ENCODE measurements at places on chromosomes 5 and 9.

DNA sequence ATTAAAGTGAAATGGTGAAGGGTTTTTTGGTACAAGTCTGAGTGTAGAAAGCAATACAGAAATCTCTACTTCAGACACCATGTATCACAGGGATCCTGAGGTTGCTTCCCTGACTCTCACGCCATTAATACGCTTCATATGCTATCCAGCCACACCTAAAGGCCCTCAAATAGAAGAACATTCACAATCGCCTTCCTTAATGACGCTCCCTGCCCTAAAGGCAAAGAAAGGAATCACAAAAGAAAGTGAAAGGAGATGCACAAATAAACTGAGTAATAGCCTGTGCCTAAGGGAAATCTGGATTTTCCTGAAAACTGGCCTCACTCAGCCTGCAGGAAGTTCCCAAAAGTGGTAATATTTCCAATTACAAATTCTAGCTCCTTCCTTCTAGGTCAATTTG, 1002.7 kb upstream of the DMAC1 start:
- DNase-seq, result no peak

DNA sequence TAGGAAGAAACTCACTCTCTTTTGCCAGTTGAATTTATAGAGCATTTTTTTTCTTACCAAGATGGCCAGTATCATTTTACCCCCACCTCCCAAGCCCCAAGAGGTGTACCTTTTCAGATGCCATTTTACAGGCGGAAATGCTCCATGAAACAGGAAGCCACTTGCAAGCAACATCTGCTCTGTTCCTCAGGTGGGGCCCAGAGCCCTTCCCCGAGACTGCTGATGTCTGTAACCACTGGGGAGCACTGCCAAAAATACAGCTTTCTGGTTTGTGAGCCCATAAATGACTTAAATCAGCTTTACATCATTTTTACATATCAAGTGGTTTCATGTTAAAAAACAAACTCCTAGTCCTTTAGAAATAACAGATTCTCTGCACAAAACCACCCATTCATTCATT, 42.9 kb upstream of the GARNL3 start:
- no peak for DNase-seq

DNA sequence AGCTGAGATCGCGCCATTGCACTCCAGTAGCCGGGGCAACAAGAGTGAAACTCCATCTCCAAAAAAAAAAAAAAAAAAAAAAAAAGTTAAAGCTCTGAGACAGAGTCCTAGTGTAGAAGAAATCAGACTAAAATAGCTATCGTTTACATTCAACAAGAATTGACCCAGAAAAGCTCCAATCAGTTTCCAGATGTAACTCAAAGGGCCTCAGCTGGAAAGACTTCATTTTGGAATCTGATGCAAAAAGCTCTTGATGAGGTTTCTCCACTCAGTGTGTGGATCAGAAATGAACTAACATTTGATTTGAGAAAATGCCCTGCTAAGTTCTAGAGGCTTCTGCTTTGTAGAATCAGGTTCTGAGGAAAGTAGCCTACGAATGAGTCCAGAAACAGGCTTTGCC, 7.2 kb upstream of the C1QTNF2 start:
- no peak for DNase-seq

GRCh38 chr5:5246736-5247135, 106.6 kb downstream of the ADAMTS16 start:
- DNase-seq, result no peak

DNA sequence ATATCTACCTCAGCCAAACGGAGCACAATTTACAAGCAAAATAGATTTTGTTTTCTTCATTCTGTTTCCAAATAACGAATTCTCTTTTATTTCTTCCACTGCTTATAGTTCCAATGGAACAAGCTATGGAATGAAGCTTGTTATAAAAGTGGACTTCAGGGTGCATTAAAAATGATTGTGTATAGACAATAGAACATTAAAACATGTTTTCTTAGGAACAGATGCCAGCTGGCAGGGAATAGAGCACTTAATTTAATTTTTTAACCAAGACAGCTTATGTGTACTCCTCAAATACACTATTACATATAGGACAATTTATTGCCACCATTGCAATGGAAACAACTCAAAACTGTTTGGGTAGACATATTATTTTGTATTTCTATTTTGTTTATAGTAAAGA, 860.1 kb upstream of the TYRP1 start:
- no peak for DNase-seq

DNA sequence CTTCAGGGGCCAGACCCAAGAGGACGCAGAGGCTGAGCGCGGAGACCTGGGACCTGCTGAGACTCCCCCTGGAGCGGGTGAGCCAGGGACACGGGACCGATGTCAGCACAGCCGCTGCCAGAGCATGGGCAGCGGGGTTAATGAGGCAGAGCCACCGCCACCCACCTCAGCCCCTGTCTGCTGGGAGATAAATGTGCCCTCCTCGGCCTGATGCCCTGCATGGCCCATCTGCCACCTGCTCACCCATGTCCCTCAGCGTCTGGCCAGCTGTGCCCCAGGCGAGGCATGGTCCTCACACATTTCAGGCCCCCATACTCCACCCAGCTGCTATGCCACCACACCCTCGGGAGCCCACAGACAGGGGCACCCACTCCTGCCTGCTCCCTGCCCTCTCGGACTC, 14.9 kb downstream of the DNLZ start:
- no peak for DNase-seq

- no peak for DNase-seq
Measured at GRCh38 chr5:93221-93980, 1.4 kb downstream of the PLEKHG4B start.

DNA sequence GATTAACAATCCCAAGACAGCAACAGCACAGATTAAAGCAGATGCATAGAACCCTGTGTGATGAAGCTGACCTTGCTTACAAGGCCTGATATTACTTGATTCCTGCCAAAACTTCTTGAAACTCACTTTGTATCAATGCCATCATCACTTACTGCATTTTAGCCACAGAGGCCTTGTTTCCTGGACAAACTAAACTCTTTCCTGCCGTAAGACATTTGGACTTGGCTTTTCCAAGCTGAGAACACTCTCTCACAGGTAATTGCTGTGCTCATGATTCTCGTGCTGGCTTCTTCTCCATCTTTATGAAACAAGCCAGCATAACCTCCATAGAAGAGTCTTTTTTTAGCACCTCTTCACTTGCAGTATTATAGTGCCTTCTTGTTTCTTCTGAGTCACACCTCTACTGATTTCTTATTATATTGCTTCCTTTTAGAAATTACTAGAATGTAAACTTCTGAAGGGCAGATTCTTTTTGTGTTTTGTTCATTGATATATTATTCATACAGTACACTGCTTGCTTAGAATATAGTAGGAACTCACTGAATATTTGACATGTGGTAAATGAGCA, 456.5 kb upstream of the ZNF608 start:
- DNase-seq, result no peak

GRCh38 chr9:16321461-16322119, 548.9 kb downstream of the BNC2 start:
- DNase-seq, result peak; percentile 0

- DNase-seq, result no peak
Measured at GRCh38 chr9:115553060-115553773, 435.3 kb upstream of the TNC start.

GRCh38 chr5:135999406-136000139, 29.2 kb upstream of the TGFBI start:
- DNase-seq, result no peak

- DNase-seq, result no peak
Measured at GRCh38 chr5:59496524-59497134, 396.9 kb downstream of the PDE4D start.

DNA sequence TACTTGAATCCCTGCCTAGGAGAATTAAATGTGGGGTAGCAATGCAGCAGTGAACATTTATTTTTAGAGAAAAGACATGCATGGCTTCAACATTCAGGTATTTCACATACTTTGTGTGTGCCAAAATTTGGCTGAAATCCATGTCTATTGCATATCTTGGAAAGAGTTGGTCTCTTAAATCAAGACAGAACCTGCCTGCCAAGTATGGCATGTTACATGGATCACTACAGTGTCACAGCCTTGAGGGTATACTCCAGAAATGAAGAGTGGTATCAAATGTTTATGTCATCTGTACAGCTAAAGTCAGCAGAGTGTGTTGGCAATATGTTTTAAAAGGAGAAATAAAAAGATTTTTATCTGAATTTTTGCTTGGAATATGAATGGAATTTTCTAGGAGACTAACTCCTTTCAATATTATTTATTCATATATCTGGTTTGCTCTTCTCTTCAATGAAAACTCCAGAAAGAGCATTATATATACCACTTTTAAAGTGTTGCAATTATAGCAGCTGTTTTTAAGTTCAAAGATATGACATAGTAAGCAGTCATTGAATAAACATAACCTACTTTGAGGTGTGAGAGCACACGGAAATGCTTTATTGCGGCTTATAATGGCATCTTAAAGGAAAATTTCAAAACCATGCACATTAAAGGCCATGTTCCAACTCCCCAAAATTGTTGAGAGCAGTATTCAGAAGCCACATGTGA, 95.4 kb upstream of the MINAR2 start:
- DNase-seq, result no peak
